ENCODE measurements at places on chromosomes 11 and 22. TPM values are rescaled to one million over a fixed set of nuclear protein-coding genes. Genes with fewer than 3 reads are reported as not detected.

Gene OR2AT4
- not detected for total RNA-seq

Gene TRIM3
- 19.8 TPM for total RNA-seq

Gene UBE2L3
- 85.4 TPM for total RNA-seq

Gene FXYD6
- total RNA-seq: not detected

Gene PGR
- total RNA-seq: not detected

Gene CDKN1C
- total RNA-seq: not detected

Gene CDC42EP1
- total RNA-seq: 89.0 TPM

GRCh38 chr11:123100379-123101085, 38.6 kb upstream of the HSPA8 start:
- no peak overlapping the region for H3K4me3 ChIP-seq
- DNase-seq: no peak
- H3K27me3 ChIP-seq: peaks cover 11% of the 10 kb centered on the region
- H3K27ac ChIP-seq: peak overlapping the region; percentile 70
- H3K36me3 ChIP-seq: peaks cover 13% of the 10 kb centered on the region

GRCh38 chr11:120128392-120129119, 9.4 kb downstream of the TRIM29 start:
- H3K36me3 ChIP-seq: no peaks in the 10 kb centered on the region
- peaks cover 15% of the 10 kb centered on the region for H3K27me3 ChIP-seq

GRCh38 chr11:43532041-43532440, 148.5 kb upstream of the HSD17B12 start:
- no peaks in the 10 kb centered on the region for H3K36me3 ChIP-seq
- no peaks in the 10 kb centered on the region for H3K4me1 ChIP-seq
- no peak overlapping the region for H3K27ac ChIP-seq
- peaks cover 11% of the 10 kb centered on the region for H3K27me3 ChIP-seq
- no peak overlapping the region for H3K4me3 ChIP-seq
- DNase-seq: no peak

DNA sequence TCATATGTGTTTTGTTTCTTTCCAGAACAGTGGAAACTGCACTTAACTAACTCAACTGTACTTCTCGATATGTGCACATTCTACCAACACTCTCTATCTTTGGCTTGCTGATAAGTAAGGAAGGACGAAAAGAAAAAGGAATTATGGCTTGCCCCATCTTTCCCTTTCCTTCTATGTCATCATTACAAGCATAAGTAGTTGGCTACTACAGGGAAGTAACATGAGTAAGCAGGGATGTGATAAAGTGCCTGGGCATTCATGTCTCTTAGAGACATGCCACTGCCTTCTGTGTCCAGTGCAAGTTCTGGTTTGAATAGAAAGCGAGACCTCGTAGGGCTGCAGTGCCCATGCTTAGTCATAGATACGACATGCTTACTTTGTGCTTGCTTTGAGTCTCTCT, 342.5 kb downstream of the ETS1 start:
- peaks cover 1% of the 10 kb centered on the region for H3K27me3 ChIP-seq
- no peak overlapping the region for H3K27ac ChIP-seq
- H3K4me3 ChIP-seq: no peak overlapping the region
- no peaks in the 10 kb centered on the region for H3K36me3 ChIP-seq
- no peak for DNase-seq
- H3K4me1 ChIP-seq: peaks cover 17% of the 10 kb centered on the region

GRCh38 chr22:42473484-42474193, 41.4 kb upstream of the NFAM1 start:
- peak; percentile 57 for DNase-seq
- H3K4me1 ChIP-seq: no peaks in the 10 kb centered on the region
- H3K36me3 ChIP-seq: no peaks in the 10 kb centered on the region
- H3K27ac ChIP-seq: no peak overlapping the region
- peaks cover 23% of the 10 kb centered on the region for H3K27me3 ChIP-seq

GRCh38 chr11:61975638-61976419, 8.4 kb upstream of the FTH1 start:
- no peak for DNase-seq
- peaks cover 42% of the 10 kb centered on the region for H3K4me1 ChIP-seq
- H3K27ac ChIP-seq: no peak overlapping the region
- H3K36me3 ChIP-seq: no peaks in the 10 kb centered on the region
- no peak overlapping the region for H3K4me3 ChIP-seq

- peaks cover 74% of the 10 kb centered on the region for H3K4me1 ChIP-seq
- H3K4me3 ChIP-seq: peak overlapping the region; percentile 17
- no peak for DNase-seq
- peaks cover 32% of the 10 kb centered on the region for H3K36me3 ChIP-seq
- H3K27ac ChIP-seq: peak overlapping the region; percentile 85
Observed at GRCh38 chr11:62559204-62559603, 12.6 kb upstream of the AHNAK start.
